PC-3 (cell line): ENCODE measurements at places on chromosomes 6 and 20. TPM values are rescaled to one million over a fixed set of nuclear protein-coding genes. Genes with fewer than 3 reads are reported as not detected.

The OR12D3 gene
- total RNA-seq: not detected in 2 replicates

The GINS1 gene
- total RNA-seq: 27.5 and 28.1 TPM in 2 replicates

The SUMO4 gene
- 0.69 TPM in 1 of 2 replicates, not detected in the other for total RNA-seq

The SNX5 gene
- total RNA-seq: 159 and 189 TPM in 2 replicates

The WFDC6 gene
- total RNA-seq: not detected in 2 replicates

The BPIFB4 gene
- total RNA-seq: not detected in 2 replicates

The ELOVL4 gene
- total RNA-seq: 1.1 and 1.6 TPM in 2 replicates

The XKR7 gene
- total RNA-seq: not detected in 2 replicates

The MYLK4 gene
- 0.11 and 0.23 TPM in 2 replicates for total RNA-seq

The BHLHE23 gene
- total RNA-seq: not detected in 2 replicates

The SLC35B2 gene
- 90.6 and 109 TPM in 2 replicates for total RNA-seq

The EYA2 gene
- total RNA-seq: 0.29 and 0.33 TPM in 2 replicates
